ENCODE measurements at places on chromosomes 3 and 15.

GRCh38 chr3:115666081-115666480 lies 42.8 kb downstream of the GAP43 start:
- no peak for DNase-seq

- DNase-seq: no peak
Measured at GRCh38 chr15:50190166-50190570, 8.2 kb downstream of the SLC27A2 start.

GRCh38 chr15:39468331-39468730 lies 112.5 kb upstream of the THBS1 start:
- DNase-seq: no peak

DNA sequence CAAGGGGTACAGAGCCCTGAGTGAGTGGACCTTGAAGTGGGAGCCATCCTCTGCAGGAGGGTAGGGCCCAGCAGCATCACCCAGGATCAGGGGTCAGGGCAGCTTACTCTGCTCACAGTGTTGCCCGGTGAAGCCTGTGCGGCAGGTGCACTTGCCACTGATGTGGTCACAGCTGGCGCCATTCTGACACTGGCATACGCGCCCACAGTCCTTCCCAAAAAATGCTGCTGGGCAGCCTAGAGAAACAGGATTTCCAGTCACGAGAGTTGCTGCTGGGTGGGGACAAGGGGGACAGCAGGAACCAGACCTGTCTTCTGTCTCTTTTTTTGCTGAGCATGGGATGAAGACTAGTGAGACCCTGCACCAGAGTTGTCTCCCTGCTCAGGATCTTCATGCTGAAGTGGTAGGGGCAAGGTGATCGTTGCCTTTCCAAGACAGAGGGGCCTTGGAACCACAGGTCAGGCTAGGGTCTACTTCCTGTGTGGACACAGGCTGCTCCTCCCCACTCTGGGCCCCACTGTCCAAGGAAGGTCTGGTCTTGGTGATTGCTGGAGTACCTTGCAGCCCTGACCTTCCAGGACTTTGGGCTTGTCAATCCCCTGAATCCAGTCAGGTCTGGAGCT lies 46.9 kb downstream of the RAB11A start:
- no peak for DNase-seq

GRCh38 chr15:80758130-80758745 lies 20.9 kb upstream of the CEMIP start:
- no peak for DNase-seq

DNA sequence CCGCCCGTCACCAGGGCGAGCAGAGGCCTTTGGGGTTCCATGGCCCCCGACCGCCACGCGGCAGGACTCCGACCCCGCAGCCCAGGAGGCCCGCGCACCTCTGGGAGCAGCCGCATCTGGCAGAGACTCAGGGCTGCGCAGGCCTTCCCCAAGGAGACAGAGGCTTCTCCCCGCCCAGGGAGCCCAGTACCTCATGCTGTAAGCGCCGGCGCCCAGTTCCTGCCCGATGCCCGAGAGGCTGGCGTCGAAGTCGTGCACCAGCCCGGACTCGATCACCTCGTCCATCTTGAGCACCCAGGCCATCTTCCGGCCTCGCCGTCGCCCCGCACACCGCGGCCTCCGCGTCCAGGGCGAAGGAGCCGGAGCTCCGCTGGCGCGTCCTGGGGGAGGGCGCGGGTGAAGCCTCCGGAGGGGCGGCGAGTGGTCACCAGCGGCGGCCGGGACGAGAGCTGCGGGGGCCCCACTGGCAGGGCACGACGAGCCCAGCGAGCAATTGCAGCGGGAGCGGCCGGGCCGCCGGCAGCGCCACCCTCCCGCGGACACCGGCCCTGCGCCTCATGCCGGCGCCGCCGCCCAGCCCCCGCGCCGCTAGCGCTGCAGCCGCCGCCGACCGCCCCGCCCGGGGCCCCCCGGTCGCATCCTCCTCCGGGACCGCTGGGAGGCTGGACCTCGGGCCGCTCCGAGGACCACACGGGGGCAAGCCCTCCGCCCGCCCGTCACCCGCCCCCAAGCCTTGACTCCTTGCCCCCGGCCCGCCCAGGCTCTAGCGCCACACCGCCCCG lies 468 bp downstream of the UBP1 start:
- DNase-seq: peak; percentile 51

DNA sequence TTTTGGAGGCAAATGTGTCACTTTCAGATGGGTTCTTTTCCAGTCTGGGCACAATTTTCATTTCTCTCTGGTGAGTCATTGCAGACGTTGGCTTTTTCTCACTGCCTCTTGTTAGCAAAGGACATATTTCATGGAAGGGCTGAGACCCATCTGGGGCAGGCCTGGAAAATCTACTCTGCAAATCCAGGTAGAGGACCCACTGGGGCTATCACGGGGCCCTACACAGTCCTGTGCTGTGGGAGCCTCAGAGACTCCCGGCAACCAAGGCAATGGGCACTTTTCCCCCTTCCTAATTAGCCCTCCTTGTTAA lies 58.0 kb downstream of the HRH1 start:
- no peak for DNase-seq

All from anterior cingulate cortex (tissue), 58 donors.